ENCODE measurements at places on chromosomes 2 and 18.

- DNase-seq, result no peak
Measured at GRCh38 chr18:38633333-38633732, 1067.7 kb upstream of the CELF4 start.

GRCh38 chr18:47260120-47260923 lies 8.9 kb upstream of the SKOR2 start:
- DNase-seq, result peak; percentile 35

- no peak for DNase-seq
Measured at GRCh38 chr2:160156100-160156499, 44.0 kb downstream of the ITGB6 start.

DNA sequence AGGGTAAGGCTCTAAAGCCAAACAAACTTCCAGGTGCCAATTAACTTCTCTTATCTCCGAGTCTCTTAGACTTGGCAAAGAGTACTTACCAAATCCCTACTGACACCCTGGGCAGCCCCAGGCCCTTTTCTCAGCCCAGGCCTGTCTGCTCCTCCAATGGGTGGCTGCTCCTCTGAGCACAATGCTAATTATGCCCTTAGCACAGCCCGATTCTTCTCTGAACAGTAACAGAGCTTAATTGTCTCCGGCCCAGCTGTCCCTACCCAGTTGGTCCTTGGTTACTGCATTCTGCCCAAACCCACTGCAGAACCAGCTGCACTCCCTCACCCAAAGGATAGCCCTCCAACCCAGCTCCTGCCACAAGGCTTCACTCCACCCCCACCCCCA lies 110.3 kb downstream of the SMAD7 start:
- peak; percentile 12 for DNase-seq

DNA sequence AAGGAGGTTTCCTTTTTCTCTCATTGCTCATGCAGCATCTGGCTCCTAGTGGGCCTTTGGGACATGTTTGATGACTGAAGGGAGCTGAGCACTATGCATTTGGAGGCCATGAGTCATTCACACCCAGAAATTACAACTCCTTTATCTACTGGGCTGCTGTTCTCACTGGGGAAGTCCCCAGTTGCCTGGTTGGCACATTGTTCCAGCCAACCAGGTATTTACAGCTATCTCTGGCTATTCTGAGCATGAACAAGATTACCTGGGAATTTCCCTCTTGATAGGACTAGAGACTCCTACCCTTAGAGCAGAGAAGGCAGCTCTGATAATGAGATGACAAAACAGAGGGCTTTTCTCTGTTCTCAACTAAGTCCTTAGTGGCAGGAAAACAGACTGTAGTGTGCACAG lies 206.5 kb downstream of the SETBP1 start:
- DNase-seq, result no peak

GRCh38 chr2:2812648-2813047 lies 481.6 kb upstream of the MYT1L start:
- no peak for DNase-seq

DNA sequence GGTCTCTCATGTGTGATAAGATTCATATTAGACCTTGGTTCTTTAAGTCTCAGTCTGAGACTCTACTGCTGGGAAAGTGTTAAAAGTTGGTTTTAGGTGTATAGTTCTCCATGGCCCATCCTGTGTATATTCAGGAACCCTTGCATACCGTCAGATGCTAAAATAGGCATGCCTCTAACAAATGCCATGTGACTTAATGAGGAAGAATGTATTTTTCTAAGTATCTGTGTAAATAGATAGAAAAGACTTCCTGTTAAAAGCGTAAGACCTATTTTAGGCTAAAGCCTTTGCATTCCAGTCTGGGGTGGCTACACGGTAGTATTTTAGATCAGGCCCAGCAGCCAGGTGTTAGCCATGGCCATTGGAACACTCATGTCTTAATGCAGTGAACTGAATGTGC lies 73.3 kb downstream of the RHBDD1 start:
- DNase-seq, result no peak

DNA sequence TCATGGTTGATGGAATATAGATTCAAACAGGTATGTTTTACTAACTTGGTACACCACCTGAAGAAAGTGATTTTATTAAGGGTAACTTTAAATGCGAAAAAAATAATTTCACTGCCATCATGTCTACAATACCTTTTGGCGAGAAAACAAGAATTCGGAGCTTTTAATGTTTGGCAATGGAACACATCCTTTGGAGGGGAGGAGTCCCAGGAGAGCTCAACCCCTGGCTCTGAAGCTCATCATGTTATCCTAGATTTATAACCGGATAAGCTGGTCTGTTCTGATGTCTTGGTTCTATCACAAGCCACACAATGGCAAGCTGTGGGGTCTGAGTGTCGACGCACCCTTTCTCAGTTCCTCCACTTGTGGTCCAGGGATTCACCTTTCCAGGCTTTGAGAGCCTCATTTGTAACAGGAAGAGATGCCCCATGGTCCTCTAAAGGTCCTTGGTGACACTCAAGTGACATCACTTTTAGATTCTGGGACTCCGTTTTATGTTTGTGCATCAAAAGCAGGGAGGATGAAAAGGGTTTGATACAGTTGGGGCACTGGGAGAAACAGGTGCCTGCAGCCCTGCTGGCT lies 172.7 kb downstream of the BCL2 start:
- DNase-seq, result no peak

GRCh38 chr2:41894563-41895333 lies 153.1 kb upstream of the PKDCC start:
- DNase-seq, result no peak

DNA sequence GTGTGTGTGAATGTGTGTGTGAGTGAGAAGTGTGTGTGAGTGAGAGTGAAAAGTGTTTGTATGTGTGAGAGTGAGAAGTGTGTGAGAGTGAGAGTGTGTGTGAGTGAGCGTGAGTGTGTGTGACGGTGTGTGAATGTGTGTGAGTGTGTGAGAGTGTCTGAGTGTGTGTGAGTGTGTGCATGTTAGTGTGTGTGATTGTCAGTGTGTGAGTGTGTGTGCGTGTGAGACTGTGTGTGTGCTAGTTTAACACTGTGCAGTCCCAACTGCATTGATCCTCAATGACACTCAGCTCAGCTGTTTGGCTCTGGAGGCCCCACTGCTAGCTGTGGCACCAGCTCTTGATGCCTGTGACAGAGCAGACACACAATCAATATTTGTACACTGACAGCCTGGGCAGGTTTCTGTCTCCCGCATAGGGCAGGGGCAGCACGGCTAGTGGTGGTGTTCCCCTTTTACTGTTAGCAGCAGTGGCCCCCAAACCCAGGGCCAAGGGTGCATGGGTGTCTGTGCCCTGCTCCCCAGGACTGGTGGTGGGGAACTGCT lies 135.0 kb downstream of the INHBB start:
- no peak for DNase-seq

DNA sequence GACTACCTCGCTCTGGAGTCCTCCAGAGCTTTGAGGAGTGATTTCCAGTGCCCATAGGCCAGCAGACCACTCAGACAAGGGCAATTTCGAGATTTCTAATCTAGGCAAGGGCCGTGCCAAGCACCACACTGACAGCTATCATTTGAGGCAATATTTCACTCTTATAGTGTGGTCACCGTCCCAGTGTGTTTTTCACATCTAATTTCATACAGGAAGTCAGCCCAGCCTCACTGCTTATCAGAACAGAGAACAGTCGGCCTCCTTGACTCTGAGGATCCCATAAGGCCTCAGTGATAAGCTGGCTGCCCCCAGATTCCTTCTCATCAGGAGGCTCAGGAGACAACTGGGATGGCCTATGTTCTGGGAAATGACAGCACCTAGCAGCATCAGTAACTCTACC lies 581 bp downstream of the CAPN14 start:
- no peak for DNase-seq

- no peak for DNase-seq
Measured at GRCh38 chr2:197191940-197192322, 118.6 kb downstream of the ANKRD44 start.

GRCh38 chr2:134628453-134628852 lies 90.3 kb downstream of the TMEM163 start:
- DNase-seq, result no peak

DNA sequence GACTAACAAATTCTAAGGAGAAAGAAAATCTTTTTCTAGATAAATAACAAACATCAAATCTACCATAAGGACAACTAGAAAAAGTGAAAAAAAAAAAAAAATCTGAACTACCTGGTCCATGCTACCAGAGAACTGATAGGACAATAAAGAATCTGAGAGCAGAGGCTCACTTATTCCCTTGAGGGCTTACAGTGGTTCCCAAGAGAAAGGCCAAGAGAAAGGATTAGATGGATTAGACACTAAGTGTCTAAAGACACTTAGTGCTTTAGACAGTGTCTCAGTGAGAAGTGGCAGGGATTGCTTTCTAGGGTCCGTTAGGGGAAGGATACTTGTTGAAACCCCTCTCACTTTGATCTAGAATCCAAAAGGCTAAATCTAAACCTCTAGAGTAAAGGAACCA lies 78.2 kb downstream of the COA5 start:
- no peak for DNase-seq

DNA sequence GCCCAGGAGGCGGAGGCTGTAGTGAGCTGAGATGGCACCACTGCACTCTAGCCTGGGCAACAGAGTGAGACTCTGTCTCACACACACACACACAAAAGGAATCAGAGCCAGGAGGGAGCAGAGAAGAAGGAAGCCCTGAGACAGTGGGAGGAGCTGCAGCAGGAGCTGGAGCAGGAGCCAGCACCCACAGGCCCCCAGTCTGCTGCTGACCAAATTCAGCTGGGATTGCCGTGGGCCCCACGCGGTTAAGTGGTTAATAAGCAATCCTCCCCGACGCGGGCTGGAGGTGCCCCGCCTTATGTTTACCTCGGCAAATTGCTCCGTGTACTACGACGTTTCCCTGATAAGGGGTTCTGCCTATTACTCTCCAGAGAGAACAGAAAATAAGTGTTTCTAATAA lies 265.3 kb downstream of the TWIST2 start:
- DNase-seq, result no peak

- DNase-seq, result no peak
Measured at GRCh38 chr2:177812713-177813396, 259.7 kb downstream of the PDE11A start.

GRCh38 chr18:49170925-49171505 lies 220.2 kb upstream of the SMAD7 start:
- peak; percentile 65 for DNase-seq

DNA sequence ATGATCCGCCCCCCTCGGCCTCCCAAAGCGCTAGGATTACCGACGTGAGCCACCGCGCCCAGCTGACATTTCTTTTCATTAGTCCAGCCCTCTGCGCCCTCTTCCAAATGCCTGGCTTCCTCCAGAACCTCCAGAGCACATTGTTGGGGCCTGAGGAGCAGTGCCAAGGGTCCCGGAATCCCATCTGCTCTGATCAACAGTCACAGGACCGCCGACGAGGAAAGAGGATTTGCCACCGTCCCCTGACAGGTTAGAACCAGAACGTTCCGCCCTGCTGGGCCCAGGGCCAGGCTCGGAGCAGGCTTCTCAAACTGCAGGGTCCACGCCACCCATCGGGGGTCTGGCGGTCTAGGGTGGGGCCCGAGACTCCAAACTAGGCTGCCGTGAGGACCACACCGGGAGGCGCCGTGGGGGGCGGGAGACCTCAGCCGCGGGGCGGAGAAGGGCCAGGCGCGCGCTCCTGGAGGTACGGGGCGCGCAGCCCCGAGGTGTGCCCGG lies 36.9 kb upstream of the ITM2C start:
- peak; percentile 43 for DNase-seq

- DNase-seq, result no peak
Measured at GRCh38 chr2:175525975-175526374, 344.5 kb upstream of the ATP5MC3 start.

DNA sequence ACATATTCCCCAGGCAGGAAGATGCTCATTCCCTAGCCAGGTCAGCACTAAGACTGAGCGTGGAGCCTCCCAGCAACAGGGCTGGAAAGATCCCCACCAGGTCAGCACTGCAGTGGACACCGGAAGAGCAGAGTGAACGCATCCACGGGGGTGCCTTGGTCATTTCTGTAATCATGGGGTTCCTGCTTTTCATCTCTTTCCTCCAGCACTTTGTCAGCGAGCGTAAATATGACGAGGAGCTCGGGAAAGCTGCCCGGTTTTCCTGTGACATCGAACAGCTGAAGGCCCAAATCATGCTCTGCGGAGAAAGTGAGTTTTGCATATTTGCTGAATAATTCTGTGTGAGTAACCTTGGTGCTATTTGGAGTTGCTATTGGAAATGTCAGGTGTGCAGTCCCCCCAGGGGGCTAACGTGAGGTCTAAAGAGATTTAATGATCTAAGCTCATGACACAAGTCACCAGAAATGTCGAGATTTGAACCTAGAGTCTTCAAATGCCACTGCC lies 40.1 kb downstream of the KCTD18 start:
- DNase-seq, result peak; percentile 52

DNA sequence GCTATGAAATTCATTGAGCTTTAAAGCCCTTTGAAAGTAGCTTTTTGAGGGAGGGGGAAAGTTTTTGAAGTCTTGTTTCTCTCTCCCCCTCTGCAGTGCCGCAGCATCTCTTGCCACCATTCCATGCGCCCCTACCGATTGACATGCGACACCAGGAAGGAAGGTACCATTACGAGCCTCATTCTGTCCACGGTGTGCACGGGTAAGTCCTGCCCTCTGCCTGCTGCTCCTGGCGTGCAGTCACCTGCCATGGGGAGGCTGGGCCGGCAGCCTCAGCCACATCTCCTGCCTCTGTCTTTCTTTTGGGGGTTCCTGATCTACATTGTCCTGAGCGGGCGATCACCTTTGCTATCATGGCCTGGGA lies 191.6 kb downstream of the GLI2 start:
- DNase-seq, result no peak
